ENCODE measurements at places on chromosomes 5 and 9. TPM values are rescaled to one million over a fixed set of nuclear protein-coding genes. Genes with fewer than 3 reads are reported as not detected.

- H3K27me3 ChIP-seq: peaks cover 8% of the 10 kb centered on the region
- no peak overlapping the region for H3K27ac ChIP-seq
- DNase-seq: no peak
- H3K4me3 ChIP-seq: no peak overlapping the region
- H3K4me1 ChIP-seq: no peaks in the 10 kb centered on the region
Observed at GRCh38 chr5:109479260-109479860, 69.6 kb upstream of the PJA2 start.

The AQP3 gene
- total RNA-seq: 2.3 TPM

The GFRA3 gene
- not detected for total RNA-seq

GRCh38 chr9:115880221-115880885 is 273.2 kb upstream of the PAPPA start:
- no peak for DNase-seq
- H3K4me1 ChIP-seq: no peaks in the 10 kb centered on the region
- H3K27ac ChIP-seq: no peak overlapping the region
- H3K4me3 ChIP-seq: no peak overlapping the region

- no peak overlapping the region for H3K27ac ChIP-seq
- H3K4me3 ChIP-seq: no peak overlapping the region
- H3K4me1 ChIP-seq: peaks cover 34% of the 10 kb centered on the region
- DNase-seq: no peak
- no peaks in the 10 kb centered on the region for H3K36me3 ChIP-seq
- H3K27me3 ChIP-seq: no peaks in the 10 kb centered on the region
Observed at GRCh38 chr9:127574072-127574993, 37.7 kb upstream of the STXBP1 start.

- H3K4me1 ChIP-seq: peaks cover 10% of the 10 kb centered on the region
- no peak overlapping the region for H3K27ac ChIP-seq
- H3K27me3 ChIP-seq: no peaks in the 10 kb centered on the region
- no peak for DNase-seq
- H3K36me3 ChIP-seq: no peaks in the 10 kb centered on the region
- H3K4me3 ChIP-seq: no peak overlapping the region
Observed at GRCh38 chr9:121486043-121486442, 13.6 kb downstream of the GGTA1 start.

- H3K4me1 ChIP-seq: no peaks in the 10 kb centered on the region
- H3K27me3 ChIP-seq: no peaks in the 10 kb centered on the region
- H3K36me3 ChIP-seq: no peaks in the 10 kb centered on the region
- H3K27ac ChIP-seq: no peak overlapping the region
Observed at GRCh38 chr5:96004754-96005153, 43.1 kb upstream of the ELL2 start.

The TUSC1 gene
- total RNA-seq: 0.14 TPM

The AHRR gene
- 26.6 TPM for total RNA-seq

The HTR1A gene
- total RNA-seq: not detected

DNA sequence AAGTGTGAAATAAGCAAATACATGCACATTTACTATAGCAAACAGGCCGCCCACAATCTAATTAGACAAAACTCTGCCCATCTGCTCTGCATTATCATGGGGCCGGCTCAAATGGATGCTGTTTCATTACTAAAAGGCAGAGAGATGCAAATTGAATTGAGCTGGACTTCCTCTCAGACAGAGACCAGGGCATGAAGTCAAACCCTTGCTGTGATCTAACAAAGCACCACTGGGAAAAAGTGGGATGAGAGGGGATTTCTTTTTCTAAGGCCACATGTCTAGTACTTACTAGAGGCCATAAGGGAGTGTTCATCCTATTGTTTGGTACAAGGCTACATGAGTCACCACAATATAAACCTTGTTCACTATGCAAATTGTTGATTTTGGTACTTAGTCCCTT is 614.7 kb downstream of the ISL1 start:
- H3K27me3 ChIP-seq: no peaks in the 10 kb centered on the region
- no peak overlapping the region for H3K27ac ChIP-seq
- H3K36me3 ChIP-seq: no peaks in the 10 kb centered on the region
- no peak for DNase-seq
- no peak overlapping the region for H3K4me3 ChIP-seq
- H3K4me1 ChIP-seq: no peaks in the 10 kb centered on the region

GRCh38 chr5:67028371-67028770 is 168.2 kb downstream of the CD180 start:
- H3K36me3 ChIP-seq: peaks cover 15% of the 10 kb centered on the region
- peaks cover 58% of the 10 kb centered on the region for H3K4me1 ChIP-seq
- H3K27me3 ChIP-seq: no peaks in the 10 kb centered on the region
- H3K27ac ChIP-seq: no peak overlapping the region
- DNase-seq: no peak
- H3K4me3 ChIP-seq: no peak overlapping the region

The PTGES2 gene
- 63.3 TPM for total RNA-seq

GRCh38 chr5:77308154-77308960 is 97.9 kb downstream of the PDE8B start:
- no peak for DNase-seq
- H3K4me1 ChIP-seq: no peaks in the 10 kb centered on the region
- H3K27ac ChIP-seq: no peak overlapping the region
- H3K27me3 ChIP-seq: peaks cover 8% of the 10 kb centered on the region
- no peak overlapping the region for H3K4me3 ChIP-seq
- no peaks in the 10 kb centered on the region for H3K36me3 ChIP-seq

DNA sequence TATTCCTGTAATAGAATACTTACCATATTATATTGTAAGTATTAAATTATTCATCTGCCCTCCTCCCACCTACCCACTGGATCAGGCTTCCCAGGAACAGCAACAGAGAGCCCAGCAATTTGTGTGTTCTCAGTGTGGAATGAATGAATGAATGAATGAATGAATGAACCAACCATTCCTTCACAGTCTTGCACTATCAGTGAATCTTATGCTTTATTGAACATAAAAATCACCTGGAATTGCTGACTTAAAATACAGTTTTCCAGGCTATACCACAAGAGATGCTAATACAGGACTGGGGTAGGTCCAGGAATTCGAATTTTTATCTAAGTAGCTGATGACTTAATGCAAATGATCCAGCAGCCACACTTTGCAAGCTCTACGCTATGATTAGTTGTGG is 51.6 kb downstream of the DOCK8 start:
- H3K36me3 ChIP-seq: peaks cover 10% of the 10 kb centered on the region
- no peak overlapping the region for H3K4me3 ChIP-seq
- no peak overlapping the region for H3K27ac ChIP-seq
- no peak for DNase-seq
- H3K27me3 ChIP-seq: no peaks in the 10 kb centered on the region

DNA sequence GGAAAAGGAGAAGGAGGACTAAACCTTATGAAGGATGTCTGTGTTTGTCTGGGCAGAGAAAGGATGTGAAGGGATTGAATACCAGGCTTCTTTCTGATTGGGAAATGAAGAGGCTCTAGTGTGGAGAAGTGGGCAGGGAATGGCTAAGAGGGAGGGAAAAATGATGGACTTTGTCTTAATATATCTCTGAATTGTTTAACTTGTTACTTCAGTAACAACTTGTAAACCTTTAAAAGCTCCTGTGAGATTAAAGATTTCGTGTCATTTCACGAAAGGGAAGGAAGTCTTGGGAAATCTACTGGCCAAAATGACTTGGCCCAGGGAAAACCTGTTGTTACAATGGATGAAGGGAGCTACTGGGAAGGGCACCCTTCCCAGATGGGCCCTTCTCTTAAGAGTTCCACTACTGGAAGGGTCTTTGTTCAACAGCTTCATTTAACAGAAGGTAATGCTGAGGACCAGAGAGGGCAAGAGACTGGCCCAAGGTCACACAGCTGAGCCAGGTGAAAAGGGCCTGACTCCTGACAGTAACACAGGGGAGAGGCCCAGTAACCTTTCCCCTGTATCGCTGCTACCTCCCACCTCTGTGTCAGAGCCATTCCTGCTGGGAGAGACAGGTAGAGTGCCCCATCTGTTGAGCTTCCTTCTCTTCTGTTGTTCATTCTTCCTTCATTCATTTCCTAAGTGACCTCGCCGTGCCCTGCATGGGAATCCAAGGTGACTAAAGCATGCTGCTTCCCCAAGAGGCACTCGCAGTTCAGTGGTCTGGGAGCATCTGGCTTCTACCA is 5.1 kb upstream of the TCOF1 start:
- no peak overlapping the region for H3K4me3 ChIP-seq
- DNase-seq: no peak
- H3K27me3 ChIP-seq: peaks cover 4% of the 10 kb centered on the region
- H3K36me3 ChIP-seq: no peaks in the 10 kb centered on the region
- no peak overlapping the region for H3K27ac ChIP-seq

The GLRA1 gene
- not detected for total RNA-seq

DNA sequence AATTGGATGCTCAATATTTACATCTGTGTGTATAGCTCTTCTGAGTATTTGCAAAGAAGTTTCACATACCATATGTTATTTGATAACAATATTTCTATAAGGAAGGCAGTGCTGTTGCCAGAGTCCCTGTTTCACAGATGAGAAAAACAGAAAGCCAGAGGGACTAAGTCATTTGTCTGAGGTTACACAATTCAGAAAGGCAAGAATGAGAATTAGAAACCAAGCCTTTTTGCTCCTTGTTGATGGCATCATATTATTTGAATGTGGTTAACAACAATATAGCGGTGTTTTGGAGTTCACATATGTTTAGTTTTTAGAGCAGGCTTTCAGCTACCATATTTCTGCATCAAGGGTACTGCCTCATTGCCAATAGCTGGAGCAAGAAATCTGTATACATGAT is 110.9 kb upstream of the PRLR start:
- peaks cover 15% of the 10 kb centered on the region for H3K27me3 ChIP-seq
- no peak overlapping the region for H3K27ac ChIP-seq
- H3K4me3 ChIP-seq: no peak overlapping the region
- no peaks in the 10 kb centered on the region for H3K36me3 ChIP-seq
- DNase-seq: no peak

DNA sequence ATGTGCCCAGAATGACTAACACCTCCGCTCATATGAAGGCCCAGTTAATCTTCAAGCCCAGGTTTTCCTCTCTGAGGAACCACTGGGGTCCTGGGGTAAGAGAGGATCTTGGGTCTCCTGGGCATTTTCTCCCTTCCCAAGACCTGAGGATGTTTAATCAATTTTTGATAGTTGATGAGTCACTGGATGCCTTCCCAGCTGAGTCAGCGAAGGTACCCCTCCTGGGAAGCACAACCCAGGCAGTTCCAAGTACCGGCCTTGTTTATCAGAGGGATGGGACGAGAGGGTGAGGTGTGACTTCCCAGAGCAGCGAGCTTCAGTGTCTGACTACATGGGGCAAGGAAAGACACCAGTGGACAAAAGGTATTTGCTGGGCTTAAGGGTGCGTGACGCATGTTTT is 119.6 kb upstream of the IL12B start:
- no peak for DNase-seq
- peaks cover 15% of the 10 kb centered on the region for H3K27me3 ChIP-seq
- no peaks in the 10 kb centered on the region for H3K36me3 ChIP-seq
- H3K4me3 ChIP-seq: no peak overlapping the region

DNA sequence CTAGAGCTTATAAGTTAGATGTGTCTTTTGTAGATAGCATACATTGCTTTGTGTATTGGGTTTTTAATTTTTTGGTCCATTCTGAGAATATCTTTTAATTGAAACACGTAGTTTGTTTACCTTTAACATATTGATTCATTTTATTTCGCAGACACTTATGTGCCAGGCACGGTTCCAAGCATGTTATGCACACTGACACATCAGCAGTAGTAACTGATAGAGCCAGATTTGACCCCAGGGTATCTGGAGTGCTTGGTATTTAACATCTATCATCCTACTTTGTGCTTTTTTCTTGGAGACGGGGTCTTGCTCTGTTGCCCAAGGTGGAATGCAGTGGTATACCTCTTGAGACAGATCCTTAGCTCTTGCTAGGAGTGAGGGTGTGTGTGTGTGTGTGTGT is 71.9 kb downstream of the USP20 start:
- no peak overlapping the region for H3K27ac ChIP-seq
- DNase-seq: no peak
- H3K36me3 ChIP-seq: peaks cover 56% of the 10 kb centered on the region
- no peaks in the 10 kb centered on the region for H3K27me3 ChIP-seq
- peaks cover 28% of the 10 kb centered on the region for H3K4me1 ChIP-seq

GRCh38 chr5:159887050-159887449 is 29.2 kb upstream of the ADRA1B start:
- H3K36me3 ChIP-seq: no peaks in the 10 kb centered on the region
- H3K27me3 ChIP-seq: peaks cover 6% of the 10 kb centered on the region
- no peak overlapping the region for H3K4me3 ChIP-seq
- no peak overlapping the region for H3K27ac ChIP-seq
- DNase-seq: no peak
- no peaks in the 10 kb centered on the region for H3K4me1 ChIP-seq

The PCSK1 gene
- total RNA-seq: not detected
